ENCODE measurements at places on chromosomes 6 and 20. TPM values are rescaled to one million over a fixed set of nuclear protein-coding genes. Genes with fewer than 3 reads are reported as not detected.
A peak's percentile ranks its signal among the peaks of the same experiment; 100 is the strongest.

- no peak for DNase-seq
Measured at GRCh38 chr20:51401496-51401895, 141.0 kb downstream of the NFATC2 start.

DNA sequence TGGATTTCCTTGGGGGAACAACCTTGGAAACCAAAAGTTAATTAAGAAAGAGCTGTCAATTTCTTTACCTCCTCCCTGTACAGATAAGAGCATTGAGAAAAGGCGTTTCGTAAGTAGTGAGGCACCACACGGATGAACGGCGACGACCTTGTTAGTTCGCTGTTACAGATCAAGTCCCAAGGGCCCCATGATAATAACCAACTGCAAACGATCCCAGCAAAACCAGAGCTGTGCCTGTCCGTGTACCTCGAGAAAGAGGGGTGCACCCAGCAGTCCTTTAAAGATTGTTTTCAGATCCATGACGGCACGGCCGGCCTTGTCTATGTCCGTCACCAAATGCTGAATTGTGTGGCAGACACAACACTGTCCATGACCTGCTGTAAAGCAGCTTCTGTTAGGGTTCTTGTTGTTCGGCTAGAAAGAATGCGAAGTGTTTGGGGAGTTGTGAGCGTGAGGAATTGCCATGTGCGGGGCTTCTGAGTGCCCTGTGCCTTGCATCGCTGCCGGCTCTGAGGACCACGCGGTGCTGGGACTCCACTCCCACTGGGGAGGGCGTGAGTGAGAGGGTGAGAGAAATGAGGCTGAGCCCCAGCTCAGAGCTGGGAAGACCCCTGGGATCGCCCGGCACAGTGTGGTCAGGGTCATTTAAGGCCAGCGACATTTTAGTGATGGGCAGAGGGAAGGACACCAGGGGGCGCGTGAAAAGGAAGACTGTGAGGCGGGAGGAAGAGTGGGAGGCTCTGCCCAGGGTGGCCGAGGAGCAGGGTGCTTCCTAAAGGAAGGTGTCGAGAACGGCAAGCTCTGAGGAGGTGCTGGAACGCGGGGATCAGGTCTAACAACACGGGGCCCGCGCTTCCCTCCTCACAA, 136.8 kb upstream of the RPS6KA2 start:
- DNase-seq = no peak

DNA sequence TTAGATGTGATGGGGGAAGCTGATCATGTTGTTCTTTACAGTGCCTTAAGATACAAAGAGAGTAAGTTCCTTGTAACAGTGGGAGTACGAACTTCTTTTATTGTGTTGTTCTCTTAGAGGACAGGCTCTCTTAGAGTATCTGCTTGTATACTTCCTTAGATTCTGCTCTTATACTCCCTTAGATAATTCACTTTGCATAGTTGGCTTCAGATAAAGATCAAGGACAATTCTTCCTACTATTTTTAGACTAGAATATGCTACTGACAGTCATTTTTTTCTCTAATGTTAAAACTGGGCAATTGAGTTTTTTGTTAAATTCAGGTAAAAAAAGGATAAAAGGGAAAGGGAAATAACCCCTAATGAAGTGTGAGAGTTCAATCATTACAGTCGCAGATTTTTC, 138.7 kb downstream of the MYB start:
- DNase-seq = no peak

RHAG gene
- total RNA-seq = not detected

DNA sequence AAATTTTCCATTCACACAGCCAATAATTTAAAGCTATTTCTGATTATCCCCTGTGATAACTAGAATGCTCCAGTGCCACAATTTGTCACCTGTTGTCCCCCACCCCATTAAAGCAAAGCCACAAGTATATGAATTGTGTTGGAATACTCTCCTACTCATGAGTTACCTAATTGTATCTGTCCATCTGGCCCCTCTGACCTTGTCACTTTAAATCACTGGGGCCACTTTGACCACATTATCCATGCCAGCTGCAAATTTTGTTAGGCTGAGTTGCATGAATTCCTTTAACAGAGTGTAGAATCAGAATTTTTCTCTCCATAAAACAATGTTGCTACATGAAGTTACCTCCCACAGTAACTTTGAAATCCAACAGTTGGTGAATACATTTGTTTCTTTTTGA, 204.6 kb downstream of the MEI4 start:
- DNase-seq = no peak

MRAP2 gene
- total RNA-seq = under 0.01 TPM

RGS17 gene
- 1.7 TPM for total RNA-seq

- no peak for DNase-seq
Measured at GRCh38 chr20:1075616-1076015, 42.8 kb upstream of the PSMF1 start.

NPEPL1 gene
- total RNA-seq = 6.3 TPM

- DNase-seq = no peak
Measured at GRCh38 chr6:105889902-105890301, 196.2 kb upstream of the PRDM1 start.

POM121L2 gene
- not detected for total RNA-seq

DNA sequence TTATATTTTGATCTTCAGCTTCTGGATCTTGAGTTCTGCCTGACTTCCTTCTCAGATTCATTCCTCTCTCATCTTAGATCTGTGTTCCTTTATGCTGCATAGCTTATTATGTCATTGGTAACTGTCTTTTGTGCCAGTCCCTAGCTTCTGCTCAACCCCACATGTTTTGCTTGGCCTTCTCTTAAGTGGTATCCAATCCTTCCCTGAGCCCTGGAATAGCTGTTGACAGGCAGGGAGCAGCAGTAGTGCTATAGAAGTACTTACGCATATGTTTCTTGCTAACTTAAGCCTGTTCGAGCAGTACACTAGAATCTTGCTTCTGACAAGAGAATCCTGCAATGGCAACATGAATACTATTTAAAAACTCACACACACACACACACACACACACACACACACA, 13.6 kb upstream of the GRIK2 start:
- DNase-seq = no peak

- peak; percentile 94 for DNase-seq
Measured at GRCh38 chr6:21005816-21006570, 471.7 kb downstream of the CDKAL1 start.

SEMG1 gene
- total RNA-seq = not detected

Measured in IMR-90 (cell line).